ENCODE measurements at places on chromosomes 3 and 15. TPM values are rescaled to one million over a fixed set of nuclear protein-coding genes. Genes with fewer than 3 reads are reported as not detected.

MAGEF1 gene
- 22.6 TPM for total RNA-seq

GPD1L gene
- 10.5 TPM for total RNA-seq

CHRD gene
- 0.36 TPM for total RNA-seq

APOD gene
- 12.0 TPM for total RNA-seq

TGM5 gene
- not detected for total RNA-seq

NRG4 gene
- total RNA-seq = not detected

FBXW12 gene
- total RNA-seq = 0.12 TPM

SEC61A1 gene
- 346 TPM for total RNA-seq

TNNC1 gene
- 5.5 TPM for total RNA-seq

COLQ gene
- 0.61 TPM for total RNA-seq

SPSB4 gene
- total RNA-seq = not detected

SPINK8 gene
- total RNA-seq = not detected

CPEB1 gene
- total RNA-seq = 14.9 TPM

MYL3 gene
- total RNA-seq = 2.3 TPM

GPR62 gene
- not detected for total RNA-seq

Data from hair follicle dermal papilla cell (primary cell).